Activated T-cell treated with anti-CD3 and anti-CD28 coated beads for 48 hours (primary cell): ENCODE measurements at places on chromosomes 4 and X.

- no peak for DNase-seq
Observed at GRCh38 chr4:8817813-8818062, 53.9 kb downstream of the HMX1 start.

- no peak for DNase-seq
Observed at GRCh38 chrX:4240541-4241194, 527.2 kb upstream of the PRKX start.

DNA sequence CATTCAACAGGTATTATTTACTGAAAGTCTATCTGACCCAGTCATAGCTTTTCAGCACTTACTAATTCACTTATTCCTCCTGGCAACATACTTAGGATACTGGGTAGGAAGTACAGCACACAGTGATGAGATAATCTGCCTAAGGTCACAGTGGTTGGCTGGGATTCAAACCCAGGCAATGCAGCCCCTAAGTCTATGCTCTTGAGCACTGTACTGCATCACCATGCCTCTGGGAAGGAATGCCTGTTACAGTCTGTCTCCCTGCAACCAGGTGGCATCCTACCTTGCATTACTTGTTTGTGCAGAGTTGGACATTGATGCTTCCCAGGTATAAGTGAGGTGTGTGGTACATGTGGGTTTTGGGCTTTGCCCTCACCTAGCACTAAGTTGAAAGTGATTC, 21.5 kb upstream of the LRAT start:
- no peak for DNase-seq

DNA sequence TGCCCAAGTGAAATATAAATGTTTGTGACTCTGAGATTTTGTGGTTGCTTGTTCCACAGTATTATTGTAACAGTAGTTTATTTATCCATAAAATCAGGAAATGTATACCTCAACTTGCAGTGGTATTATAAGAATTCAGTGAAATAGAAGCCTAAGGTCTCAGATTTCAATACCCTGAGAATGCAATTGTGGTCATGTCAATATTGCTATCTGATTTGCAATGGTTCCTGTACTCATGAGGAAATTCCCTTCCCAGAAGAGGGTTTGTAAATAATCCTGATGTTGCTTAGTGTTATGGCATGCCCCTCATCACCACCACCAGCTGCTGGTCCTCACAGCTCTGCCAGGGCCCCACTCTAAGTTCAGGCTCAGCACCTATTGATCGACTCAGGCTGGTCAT, 67.8 kb downstream of the SLC34A2 start:
- no peak for DNase-seq
